ENCODE measurements at places on chromosomes 1 and 21.

GRCh38 chr1:202649553-202650392, 60.5 kb downstream of the SYT2 start:
- no peak for DNase-seq

DNA sequence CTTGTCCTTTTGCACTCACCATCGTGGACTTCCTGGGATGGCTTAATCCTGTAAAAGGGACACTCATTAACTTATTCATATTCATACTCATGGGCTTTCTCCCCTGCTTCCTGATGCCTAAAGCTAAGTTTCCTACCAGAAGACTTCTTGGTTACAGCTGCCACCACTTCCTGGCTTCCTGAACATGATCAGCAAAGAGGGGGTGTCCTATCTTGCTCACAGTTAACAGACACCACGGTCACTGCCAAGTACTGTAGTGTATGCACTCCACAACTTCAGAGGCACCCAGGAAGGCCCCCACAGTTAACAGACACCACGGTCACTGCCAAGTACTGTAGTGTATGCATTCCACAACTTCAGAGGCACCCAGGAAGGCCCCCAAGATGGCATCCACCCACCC, 177.8 kb downstream of the SIPA1L2 start:
- no peak for DNase-seq

GRCh38 chr1:90761781-90762589, 44.9 kb upstream of the BARHL2 start:
- DNase-seq, result no peak

- DNase-seq, result no peak
These were observed 629.1 kb downstream of the SMYD3 start for GRCh38 chr1:245877976-245878375.

GRCh38 chr21:38861056-38861455, 55.3 kb downstream of the ETS2 start:
- DNase-seq, result no peak

All from stimulated activated CD4-positive, alpha-beta T cell treated with anti-CD3 and anti-CD28 coated beads, Interleukin-1b, Interleukin-23, amount 100 ng/mL, for 24 hours (primary cell).